Ovary (tissue), 10 donors: ENCODE measurements at places on chromosomes 5 and 9. TPM values are rescaled to one million over a fixed set of nuclear protein-coding genes. Genes with fewer than 3 reads are reported as not detected.

DNA sequence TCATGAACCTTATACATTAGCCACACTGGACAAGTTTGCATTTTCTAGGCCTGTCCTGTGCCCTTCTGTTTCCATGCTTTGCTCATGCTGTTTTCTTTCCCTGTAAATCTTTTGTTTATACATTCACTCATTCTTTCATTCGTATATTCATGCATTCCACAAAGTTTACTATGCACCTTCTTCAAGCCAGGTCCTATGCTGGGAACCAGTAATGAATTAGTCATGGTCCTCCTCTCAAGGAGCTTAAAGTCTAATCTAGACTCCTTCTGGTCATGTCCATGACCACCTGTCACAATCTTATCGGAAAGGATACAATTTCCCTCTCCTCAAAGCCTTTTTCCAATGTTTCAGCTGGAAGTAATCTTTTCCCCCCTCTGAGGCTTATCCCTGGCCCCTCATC is 9.1 kb upstream of the XPA start:
- no peak overlapping the region for H3K4me3 ChIP-seq
- no peaks in the 10 kb centered on the region for H3K27me3 ChIP-seq
- H3K36me3 ChIP-seq: no peaks in the 10 kb centered on the region
- no peaks in the 10 kb centered on the region for H3K4me1 ChIP-seq
- DNase-seq: no peak

DNA sequence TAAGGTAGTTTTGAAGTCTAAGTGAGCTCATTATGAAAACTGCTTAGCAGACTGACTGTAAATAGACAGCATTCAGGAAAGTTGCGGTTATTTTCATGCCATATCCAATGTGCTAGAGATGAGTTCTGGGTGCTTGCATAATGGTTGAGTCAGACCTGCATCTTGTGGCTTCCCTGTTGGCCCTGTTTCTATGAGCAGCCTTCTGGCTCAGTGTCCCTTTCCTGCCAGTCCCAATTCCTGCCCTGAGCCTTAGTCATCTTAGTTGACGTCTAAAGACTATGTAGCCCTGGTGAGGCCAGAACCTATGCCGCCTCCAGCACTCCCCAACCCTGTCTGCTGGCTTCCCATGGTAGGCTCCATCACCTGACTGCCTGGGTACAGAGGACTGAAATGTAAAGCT is 76.3 kb upstream of the TNFSF8 start:
- no peaks in the 10 kb centered on the region for H3K4me1 ChIP-seq
- H3K27ac ChIP-seq: no peak overlapping the region
- DNase-seq: no peak
- no peaks in the 10 kb centered on the region for H3K27me3 ChIP-seq
- H3K36me3 ChIP-seq: no peaks in the 10 kb centered on the region

DNA sequence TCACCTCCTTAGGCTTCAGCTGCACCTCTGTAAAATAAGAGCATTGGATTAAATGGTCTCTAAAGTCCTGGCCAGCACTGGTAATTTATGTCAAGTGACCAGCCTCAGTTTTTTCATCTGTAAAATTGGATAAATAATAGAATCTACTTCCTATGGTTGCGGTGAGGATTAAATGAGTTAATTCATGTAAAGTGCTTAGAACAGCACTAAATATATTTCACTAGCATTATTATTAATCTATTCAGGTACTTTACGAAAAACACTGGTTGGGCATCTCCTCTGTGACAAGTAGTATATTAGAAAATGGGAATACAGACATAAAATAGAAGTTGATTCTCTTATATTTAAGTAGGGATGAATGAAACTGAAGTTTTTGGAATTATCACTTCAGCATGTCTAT is 13.8 kb upstream of the TMEM245 start:
- no peak overlapping the region for H3K27ac ChIP-seq
- H3K4me3 ChIP-seq: no peak overlapping the region
- DNase-seq: no peak
- H3K36me3 ChIP-seq: no peaks in the 10 kb centered on the region

DNA sequence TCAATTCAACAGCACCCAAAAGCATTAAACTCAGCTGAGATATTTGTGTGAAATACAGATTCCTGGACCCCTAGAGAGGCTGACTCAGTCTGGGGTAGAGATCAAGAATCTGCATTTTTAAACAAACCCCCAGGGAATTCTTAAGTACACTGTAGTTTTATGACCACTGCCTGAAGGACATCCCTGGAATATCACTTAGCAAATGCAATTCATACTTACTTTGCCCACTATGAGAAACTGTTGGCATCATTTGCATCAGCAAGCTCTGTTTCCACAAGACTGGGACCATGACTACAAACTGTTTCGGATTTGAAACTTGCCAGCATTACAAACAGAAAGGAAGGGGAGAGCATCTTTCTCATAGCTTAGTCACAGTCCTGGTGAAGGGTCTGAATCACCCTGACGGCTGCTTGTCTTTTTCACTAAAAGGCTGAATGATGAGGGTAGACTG is 63.7 kb downstream of the MLLT3 start:
- no peak for DNase-seq
- H3K27me3 ChIP-seq: no peaks in the 10 kb centered on the region
- H3K4me1 ChIP-seq: peaks cover 8% of the 10 kb centered on the region

GRCh38 chr5:173917788-173918786 is 29.9 kb downstream of the CPEB4 start:
- peak overlapping the region; percentile 43 for H3K4me3 ChIP-seq
- H3K4me1 ChIP-seq: peaks cover 9% of the 10 kb centered on the region
- H3K36me3 ChIP-seq: no peaks in the 10 kb centered on the region
- no peaks in the 10 kb centered on the region for H3K27me3 ChIP-seq
- H3K27ac ChIP-seq: peak overlapping the region; percentile 80
- peak; percentile 75 for DNase-seq

GRCh38 chr9:92467041-92467440 is 15.3 kb downstream of the ASPN start:
- no peak overlapping the region for H3K27ac ChIP-seq
- peaks cover 7% of the 10 kb centered on the region for H3K4me1 ChIP-seq
- no peaks in the 10 kb centered on the region for H3K36me3 ChIP-seq
- no peak overlapping the region for H3K4me3 ChIP-seq
- no peak for DNase-seq
- no peaks in the 10 kb centered on the region for H3K27me3 ChIP-seq

GRCh38 chr5:150523472-150524350 is 15.8 kb downstream of the NDST1 start:
- peaks cover 15% of the 10 kb centered on the region for H3K4me1 ChIP-seq
- peak overlapping the region; percentile 38 for H3K27ac ChIP-seq
- H3K4me3 ChIP-seq: no peak overlapping the region
- H3K27me3 ChIP-seq: no peaks in the 10 kb centered on the region

GRCh38 chr5:89729623-89730301 is 679.8 kb downstream of the CETN3 start:
- H3K4me1 ChIP-seq: peaks cover 1% of the 10 kb centered on the region
- no peaks in the 10 kb centered on the region for H3K36me3 ChIP-seq
- DNase-seq: no peak
- no peak overlapping the region for H3K4me3 ChIP-seq
- no peak overlapping the region for H3K27ac ChIP-seq

- H3K27me3 ChIP-seq: no peaks in the 10 kb centered on the region
- no peak overlapping the region for H3K27ac ChIP-seq
- H3K4me1 ChIP-seq: peaks cover 2% of the 10 kb centered on the region
- H3K4me3 ChIP-seq: no peak overlapping the region
- no peaks in the 10 kb centered on the region for H3K36me3 ChIP-seq
- no peak for DNase-seq
Measured at GRCh38 chr9:108156270-108156998, 666.9 kb upstream of the KLF4 start.

DNA sequence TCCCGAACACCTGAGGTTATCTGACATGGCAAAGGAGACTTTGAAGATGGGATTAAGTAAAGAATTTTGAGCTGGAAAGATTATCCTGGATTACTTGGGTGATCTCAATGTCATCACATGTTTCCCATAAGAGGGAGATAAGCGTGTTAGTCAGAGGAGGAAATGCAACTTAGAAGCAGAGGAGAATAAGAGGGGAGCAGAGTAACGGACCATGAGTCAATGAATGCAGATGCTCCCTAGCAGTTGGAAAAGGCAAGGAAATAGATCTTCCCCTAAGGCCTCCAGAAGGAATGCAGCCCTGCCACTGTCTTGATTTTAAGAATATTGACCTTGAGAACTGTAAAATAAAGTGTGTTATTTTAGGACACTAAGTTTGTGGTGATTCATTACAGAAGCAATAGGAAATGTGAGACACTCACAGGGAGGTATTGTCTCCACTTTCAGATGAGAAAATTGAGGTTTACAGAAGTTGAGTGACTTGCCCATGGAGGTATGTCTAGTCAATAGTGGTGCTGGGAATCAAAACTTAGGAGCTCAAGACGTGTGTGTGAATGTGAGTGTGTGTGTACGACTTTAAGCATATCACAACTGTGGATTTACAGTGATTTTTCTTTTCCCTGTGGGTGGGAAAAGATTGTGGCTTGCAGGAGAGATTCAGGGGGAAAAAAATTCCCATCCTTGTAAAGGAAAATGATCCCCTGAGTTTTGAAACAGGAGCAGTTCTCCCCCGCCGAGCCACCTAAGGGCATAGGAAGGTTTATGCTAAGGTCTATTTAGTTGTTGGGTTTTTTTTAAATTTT is 125.3 kb downstream of the TRIM32 start:
- H3K27me3 ChIP-seq: no peaks in the 10 kb centered on the region
- H3K36me3 ChIP-seq: no peaks in the 10 kb centered on the region
- H3K4me3 ChIP-seq: no peak overlapping the region
- no peaks in the 10 kb centered on the region for H3K4me1 ChIP-seq
- no peak for DNase-seq

DNA sequence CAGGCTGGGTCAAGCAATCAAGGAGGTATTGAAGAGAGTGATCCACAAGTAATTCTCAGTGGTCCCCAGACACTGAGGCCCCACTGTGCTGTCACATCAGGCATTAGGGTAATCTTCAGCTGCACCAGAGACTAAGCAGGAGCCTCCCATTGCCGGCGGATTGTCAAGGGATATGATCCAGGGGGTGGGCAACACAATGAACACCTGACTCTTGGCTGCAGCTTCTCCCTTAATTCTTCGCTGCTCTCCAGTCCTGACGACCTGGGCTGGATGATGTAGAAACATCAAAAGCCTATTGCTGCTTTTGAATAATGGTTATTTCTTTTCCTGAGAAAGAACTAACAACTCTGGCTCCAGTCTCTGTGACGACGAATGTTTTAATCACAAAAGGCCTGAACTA is 78.4 kb upstream of the IFNK start:
- no peak overlapping the region for H3K27ac ChIP-seq
- DNase-seq: no peak
- peaks cover 2% of the 10 kb centered on the region for H3K4me1 ChIP-seq
- no peaks in the 10 kb centered on the region for H3K36me3 ChIP-seq
- no peak overlapping the region for H3K4me3 ChIP-seq

DNA sequence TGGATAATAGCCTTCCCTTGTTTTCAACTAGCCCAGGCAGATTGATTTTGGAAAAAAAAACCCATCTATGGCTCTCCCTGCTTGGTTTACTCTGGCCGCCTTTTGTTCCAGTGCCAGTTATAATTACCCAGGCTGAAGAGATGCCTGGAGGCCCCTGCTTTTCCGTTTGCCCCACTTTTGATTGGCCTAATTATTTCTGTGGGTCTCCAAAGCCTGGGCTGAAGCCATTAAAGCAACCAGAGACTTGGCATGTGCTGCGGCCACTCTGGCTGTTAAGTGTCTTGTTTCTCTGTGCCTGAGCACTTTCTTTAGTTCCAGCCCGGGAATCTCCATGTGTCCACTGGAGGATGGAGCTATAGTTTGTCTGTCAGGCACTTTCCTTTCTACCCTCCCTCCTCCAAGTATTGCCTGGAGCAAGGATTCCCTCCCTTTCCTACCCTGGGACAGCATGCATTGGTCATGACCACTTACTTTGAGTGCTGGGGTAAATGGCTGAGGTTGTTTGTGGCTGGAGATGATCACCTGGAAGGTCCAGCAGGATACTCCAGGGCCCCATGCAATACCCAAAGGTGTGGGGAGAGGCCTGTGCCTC is 105.1 kb upstream of the CTSL start:
- H3K36me3 ChIP-seq: no peaks in the 10 kb centered on the region
- H3K4me1 ChIP-seq: no peaks in the 10 kb centered on the region
- H3K27me3 ChIP-seq: no peaks in the 10 kb centered on the region
- DNase-seq: no peak
- H3K27ac ChIP-seq: no peak overlapping the region
- no peak overlapping the region for H3K4me3 ChIP-seq

GRCh38 chr5:95081500-95081960 is 203.4 kb downstream of the MCTP1 start:
- no peaks in the 10 kb centered on the region for H3K4me1 ChIP-seq
- peak overlapping the region; percentile 15 for H3K4me3 ChIP-seq
- DNase-seq: no peak
- no peaks in the 10 kb centered on the region for H3K27me3 ChIP-seq
- H3K36me3 ChIP-seq: no peaks in the 10 kb centered on the region

GRCh38 chr9:70442328-70442848 is 27.9 kb upstream of the KLF9 start:
- no peak overlapping the region for H3K4me3 ChIP-seq
- DNase-seq: no peak
- no peaks in the 10 kb centered on the region for H3K4me1 ChIP-seq

Gene ZNF658
- 11.7 TPM for total RNA-seq

Gene HACD4
- 3.6 TPM for total RNA-seq

Gene UGT3A2
- not detected for total RNA-seq

Gene ADAMTSL1
- total RNA-seq: 6.1 TPM

Gene PCDHB14
- total RNA-seq: 6.9 TPM
